ENCODE measurements at places on chromosomes 4 and X.

GRCh38 chr4:61149278-61149677 lies 50.8 kb upstream of the ADGRL3 start:
- DNase-seq: no peak

GRCh38 chr4:107825072-107825824 lies 516 bp downstream of the SGMS2 start:
- no peak for DNase-seq

GRCh38 chr4:7812231-7812857 lies 127.3 kb downstream of the AFAP1 start:
- DNase-seq: no peak

DNA sequence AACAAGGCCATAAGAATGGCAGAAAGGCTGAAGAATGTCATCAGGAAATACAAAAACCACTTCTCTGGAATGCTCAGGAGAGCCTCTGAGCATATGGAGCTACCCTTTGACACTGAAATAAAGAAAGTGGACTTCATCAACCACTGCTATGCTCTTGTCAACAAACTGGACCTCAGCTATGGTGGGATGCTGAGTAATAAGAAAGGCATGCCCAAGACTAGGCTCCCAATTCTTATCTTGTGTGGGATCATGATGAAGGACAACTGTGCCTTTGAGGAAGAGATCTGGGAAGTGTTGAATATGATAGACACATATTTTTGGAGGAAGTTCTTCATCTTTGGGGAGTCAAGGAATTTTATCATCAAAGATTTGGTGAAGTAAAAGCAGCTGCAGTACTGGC lies 86.9 kb upstream of the MAGEB16 start:
- DNase-seq: no peak

- DNase-seq: no peak
Observed at GRCh38 chr4:126701756-126702155, 931.0 kb upstream of the INTU start.

GRCh38 chr4:54225598-54226403 lies 3.3 kb upstream of the PDGFRA start:
- no peak for DNase-seq
